SJCRH30 (cell line): ENCODE measurements at places on chromosomes 3 and 15. TPM values are rescaled to one million over a fixed set of nuclear protein-coding genes. Genes with fewer than 3 reads are reported as not detected.

GRCh38 chr3:139307072-139307491, 36.7 kb upstream of the MRPS22 start:
- no peak overlapping the region for H3K27ac ChIP-seq
- peaks cover 4% of the 10 kb centered on the region for H3K4me1 ChIP-seq
- no peak for DNase-seq

GRCh38 chr3:48119505-48120193, 68.6 kb downstream of the CDC25A start:
- no peaks in the 10 kb centered on the region for H3K27me3 ChIP-seq
- DNase-seq: no peak
- no peaks in the 10 kb centered on the region for H3K36me3 ChIP-seq
- no peak overlapping the region for H3K4me3 ChIP-seq
- H3K4me1 ChIP-seq: peaks cover 3% of the 10 kb centered on the region; the same call in 1 of the 2 replicates

DNA sequence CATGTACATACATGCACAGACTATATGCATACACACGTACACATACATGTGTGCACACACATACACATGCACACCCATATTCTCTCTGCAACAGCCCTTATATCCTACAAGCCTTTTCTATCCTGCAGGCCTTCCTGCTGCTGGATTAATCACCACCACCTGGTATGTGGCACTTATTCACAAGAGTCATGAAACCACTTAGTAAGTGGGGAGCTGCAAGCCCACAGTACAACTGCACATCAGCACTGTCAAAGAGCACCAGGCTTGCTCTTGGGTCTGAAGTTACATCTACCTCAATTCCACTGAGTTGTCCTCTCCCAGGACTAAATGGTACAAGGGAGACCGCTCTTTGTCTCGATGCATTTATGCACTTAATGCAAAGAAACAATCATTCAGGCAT, 233.2 kb downstream of the KLF13 start:
- no peaks in the 10 kb centered on the region for H3K36me3 ChIP-seq
- no peak for DNase-seq
- H3K27me3 ChIP-seq: no peaks in the 10 kb centered on the region
- H3K27ac ChIP-seq: no peak overlapping the region

DNA sequence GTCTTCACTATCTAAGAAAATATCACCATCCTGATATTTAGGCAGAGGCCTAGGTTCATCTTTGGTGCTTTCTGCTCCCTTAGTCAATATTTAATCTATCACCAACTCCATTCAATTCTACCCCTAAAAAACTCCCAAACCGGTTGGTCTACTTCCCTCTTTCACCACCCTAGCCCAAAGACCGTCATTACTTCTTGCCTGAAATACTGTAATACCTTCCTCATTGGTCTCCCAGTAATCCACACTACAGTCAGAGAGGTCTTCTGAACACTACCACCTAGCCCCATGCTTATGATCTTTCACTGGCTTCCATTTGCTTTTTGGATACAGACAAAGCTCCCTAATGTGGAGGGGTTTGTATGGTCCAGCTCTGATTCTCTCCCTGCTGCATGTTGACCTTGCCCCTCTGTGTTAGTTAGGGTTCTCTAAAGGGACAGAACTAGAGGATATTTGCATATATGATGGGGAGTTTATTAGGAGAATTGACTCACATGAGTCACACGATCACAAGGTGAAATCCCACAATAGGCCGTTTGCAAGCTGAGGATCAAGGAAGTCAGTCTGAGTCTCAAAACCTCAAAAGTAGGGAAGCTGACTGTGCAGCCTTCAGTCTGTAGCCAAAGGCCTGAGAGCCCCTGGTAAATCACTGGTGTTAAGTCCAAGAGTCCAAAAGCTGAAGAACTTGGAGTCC, 36.4 kb upstream of the ATP2C1 start:
- H3K27ac ChIP-seq: no peak overlapping the region
- H3K4me1 ChIP-seq: no peaks in the 10 kb centered on the region
- DNase-seq: no peak
- no peak overlapping the region for H3K4me3 ChIP-seq
- peaks cover 3% of the 10 kb centered on the region; the same call in 1 of the 2 replicates for H3K27me3 ChIP-seq

The DNAJB8 gene
- not detected in 2 replicates for total RNA-seq

The GOLGA8S gene
- 0.02 TPM in 1 of 2 replicates, not detected in the other for total RNA-seq
